Muscle of leg (tissue), 16 donors: ENCODE measurements at places on chromosomes 7 and 10. TPM values are rescaled to one million over a fixed set of nuclear protein-coding genes. Genes with fewer than 3 reads are reported as not detected.

The SLC16A12 gene
- 1.2 TPM for total RNA-seq

The PPP1R17 gene
- total RNA-seq, result not detected

The TFEC gene
- total RNA-seq, result 1.2 TPM

The CALY gene
- total RNA-seq, result not detected

The GARIN1A gene
- 0.53 TPM for total RNA-seq

The TMEM270 gene
- not detected for total RNA-seq

The PITX3 gene
- 12.5 TPM for total RNA-seq
